ENCODE measurements at places on chromosomes 12 and 14.
A peak's percentile ranks its signal among the peaks of the same experiment; 100 is the strongest.

DNA sequence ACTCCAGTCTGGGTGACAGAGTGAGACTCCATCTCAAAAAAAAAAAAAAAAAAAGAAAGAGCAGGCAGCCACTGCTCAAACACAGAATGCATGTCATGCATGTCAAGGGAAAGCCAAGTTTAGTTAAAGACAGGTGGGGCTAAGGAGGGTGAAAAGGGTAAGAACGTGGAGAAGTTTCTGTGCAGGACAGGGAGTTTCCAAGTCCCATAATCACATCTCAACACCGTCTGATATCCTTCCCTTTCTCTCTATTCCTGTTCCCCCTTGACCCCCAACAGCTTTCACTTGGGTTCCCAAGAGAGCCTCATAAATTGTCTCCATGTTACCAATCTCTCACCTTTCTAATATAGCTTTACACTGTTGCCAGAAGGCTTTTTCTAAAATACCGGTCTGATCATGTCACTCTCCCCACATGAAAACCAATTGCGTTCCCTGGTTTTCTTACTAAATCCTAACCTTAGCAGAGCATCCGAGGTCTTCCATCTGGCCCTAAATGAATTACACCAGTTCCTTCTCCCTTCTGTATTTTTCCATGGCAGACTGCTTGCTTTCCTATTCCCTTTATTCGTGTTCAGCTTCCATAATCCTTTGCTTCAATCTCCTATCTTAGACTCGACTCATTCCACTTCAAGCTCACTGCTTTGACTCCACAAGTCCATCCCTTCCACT, 37.0 kb downstream of the LIMA1 start:
- DNase-seq: no peak

DNA sequence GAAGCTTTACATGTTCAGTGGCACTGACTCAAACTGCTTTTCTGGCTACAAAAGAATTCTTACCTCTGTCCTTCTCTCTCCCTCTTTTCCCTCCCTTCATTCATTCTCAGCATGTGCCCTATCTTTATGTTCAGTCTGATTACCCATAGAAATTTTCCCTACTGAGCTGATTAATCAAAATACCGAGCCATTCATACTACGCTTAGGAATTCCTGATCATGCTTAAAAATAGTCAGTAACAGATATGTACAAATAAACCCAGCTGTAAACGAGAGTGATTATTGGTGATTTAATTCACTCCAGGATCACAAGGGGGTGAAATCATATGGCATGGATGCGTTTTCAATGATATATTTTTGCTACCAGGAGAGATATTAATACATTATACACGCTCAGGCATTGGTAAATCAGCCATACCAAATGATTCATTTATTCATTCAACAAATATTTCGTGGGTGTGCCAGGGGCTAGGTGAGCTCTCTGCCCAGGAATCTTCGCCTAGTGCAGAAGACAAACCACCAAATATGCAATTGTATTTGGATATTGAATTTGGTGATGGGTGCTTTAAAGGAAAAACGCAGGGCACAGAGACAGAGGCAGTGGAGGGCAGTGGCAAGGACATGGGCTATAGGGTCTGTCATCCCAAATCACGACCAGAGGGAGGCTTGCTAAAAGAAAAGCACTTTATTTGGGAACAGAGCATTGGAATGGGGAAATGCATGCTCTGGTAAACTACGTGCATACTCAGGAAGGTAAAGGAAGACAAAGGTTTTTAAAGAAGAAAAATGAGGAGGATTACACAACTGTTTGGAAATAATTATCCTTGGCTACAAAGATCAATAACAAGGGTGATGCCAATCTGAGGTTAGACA, 13.9 kb upstream of the VRK1 start:
- no peak for DNase-seq

DNA sequence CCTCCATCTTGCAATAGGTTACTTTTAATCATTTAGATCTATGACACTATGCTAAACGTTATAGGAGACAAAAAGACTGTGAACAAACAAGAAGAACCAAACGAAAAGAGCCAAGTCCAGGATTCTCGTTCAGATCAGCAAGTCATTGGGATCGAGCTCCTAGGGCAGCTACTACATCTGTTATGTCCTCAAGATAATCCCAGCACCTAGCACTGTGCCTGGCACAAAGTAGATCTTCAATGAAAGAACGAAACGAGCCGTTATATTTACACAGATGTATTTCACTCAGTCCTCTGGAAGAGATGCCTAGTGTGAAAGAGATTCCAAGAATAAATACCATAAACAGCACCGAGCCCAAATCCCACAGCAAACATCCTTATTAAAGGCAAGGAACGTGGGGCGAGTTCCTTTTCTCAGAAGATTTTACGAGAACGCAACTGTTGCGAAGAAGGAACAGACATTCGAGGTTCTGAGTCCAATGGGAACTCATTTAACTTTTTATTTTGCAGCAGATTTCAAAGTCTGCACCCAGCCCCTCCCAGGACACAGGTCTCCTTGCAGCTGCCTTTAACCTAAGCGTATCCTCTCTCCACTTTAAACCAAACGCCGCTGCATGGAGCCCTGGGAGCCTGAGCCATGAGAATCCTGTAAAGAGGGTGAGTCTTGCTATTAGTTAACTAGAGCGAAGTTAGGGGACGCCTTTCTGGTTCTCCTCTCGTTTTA, 544 bp upstream of the TDP1 start:
- no peak for DNase-seq

GRCh38 chr12:40325349-40325960, 100.7 kb downstream of the LRRK2 start:
- DNase-seq: no peak

DNA sequence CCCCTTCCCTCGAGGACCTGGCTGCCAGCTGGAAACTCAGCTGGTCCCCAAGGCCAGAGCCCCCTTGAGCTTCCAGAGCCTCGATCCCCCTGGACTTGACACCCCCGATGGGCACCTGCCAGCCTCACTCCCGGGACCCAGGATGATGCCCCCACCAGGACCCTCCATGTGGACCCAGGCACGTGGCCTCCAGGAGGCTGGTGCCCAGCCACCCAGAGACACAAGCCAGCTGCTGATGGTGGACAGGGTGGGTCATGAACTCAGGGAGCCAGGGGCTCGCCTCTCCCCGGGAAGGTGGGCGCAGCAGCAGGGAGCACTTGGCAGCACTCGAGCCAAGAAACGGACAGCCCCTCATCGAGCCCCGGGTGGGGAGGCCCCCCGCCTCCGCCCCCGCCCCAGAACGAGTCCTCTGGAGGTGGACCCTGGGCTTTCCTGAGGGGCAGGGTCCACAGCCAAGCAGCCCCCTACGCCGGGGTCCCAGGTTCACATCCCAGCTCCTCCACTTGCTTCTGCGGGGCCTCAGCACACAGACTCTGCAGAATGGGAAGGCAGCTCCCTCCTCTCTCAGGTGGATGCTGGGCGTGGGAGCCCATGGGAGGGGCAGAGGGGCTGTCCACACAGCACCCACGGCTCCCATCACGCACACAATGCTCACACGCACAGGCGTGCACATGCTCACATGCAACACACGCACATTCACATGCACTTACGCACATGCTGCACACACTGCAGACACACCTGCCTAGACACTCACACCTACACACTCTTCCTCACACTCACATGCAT, 12.1 kb downstream of the C14orf180 start:
- peak; percentile 19 for DNase-seq

DNA sequence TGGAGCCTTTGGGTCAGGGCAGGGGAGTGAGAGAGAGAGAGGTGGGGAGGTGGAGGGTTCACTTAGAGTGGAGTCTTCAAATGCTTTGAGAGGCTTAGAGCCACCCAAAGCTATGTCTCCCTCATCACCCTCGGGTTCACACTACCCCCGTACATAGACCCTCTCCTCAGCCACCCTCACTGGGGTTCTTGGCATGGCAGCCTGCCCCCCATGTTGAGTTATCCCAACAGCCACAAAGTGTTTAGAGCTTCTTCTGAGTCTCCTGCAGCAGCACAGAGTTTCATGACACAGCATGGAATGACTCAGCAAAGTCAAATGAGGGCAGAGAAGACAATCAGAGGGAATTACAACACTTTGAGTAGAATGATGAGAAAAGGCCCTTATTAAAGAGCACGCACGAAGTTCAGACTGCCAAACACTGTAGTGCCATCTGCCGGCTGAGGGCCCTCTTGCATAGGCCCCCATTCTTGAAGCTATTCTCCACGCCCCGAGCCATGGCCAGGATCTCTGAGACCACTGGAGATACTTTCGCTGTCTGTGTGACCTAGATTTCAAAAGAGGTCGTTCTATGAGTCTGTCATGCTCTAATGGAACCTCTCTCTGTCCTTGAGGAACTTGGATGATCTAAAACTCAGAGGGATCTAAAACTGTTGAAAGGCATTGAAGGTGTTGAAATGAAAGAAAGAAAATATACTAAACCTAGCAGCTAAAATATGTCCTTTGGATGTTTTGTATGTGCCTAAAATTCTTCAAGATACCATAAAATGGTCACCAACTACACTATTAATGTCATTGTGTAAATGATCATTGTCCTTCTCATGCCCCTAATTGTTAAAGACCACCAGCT, 221.9 kb downstream of the PELI2 start:
- DNase-seq: peak; percentile 70

DNA sequence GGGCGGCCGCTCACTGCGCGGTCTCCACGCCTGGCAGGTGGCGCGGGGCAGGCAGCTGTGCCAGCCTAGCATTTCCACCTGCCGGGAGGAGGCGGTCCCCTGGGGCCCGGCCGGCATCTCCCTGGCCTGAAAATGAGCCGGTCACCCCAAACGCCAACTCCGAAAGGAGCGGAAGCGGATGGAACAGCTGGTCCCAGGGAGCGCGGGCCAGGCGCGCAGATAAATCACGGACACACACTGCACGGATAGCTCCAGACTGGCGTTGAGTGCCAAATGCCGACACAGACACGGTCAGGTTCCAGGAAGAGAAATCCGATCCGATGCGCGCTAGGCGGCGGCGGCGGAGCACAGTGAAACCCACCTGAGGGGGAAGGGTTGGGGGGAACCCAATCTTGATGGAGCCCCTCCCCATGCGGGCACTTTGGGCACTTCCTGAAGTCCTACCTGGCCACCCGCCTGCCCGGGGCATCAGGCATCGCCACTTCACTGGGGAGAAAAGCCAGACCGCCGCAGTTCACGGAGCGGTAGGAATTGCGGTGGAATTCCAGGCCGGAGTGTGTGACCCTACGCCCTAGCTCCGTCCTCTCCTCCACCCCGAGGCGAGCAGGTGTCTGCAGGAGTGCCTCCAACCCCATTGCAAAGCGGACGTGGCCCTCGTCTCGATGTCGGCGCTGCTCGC, 624 bp upstream of the PLEKHD1 start:
- DNase-seq: no peak

DNA sequence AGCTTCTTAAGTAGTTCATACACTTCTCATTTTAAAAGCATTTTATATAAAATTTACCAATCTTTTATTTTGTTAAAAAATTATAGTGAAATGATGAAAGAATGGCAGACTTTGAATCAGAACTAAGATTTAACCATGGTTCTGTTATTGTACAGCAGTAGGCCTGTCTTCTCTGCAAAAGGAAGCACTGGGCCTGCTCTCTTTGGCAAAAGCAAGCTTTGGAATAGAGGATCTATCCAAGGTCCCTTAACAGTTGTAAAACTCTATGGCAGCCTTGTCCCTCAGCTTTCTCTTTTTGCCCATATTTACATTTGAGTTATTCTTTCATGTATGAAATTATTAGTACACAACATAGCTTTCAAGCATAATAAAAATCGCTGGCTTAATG, 82.8 kb downstream of the PLEKHG7 start:
- no peak for DNase-seq

DNA sequence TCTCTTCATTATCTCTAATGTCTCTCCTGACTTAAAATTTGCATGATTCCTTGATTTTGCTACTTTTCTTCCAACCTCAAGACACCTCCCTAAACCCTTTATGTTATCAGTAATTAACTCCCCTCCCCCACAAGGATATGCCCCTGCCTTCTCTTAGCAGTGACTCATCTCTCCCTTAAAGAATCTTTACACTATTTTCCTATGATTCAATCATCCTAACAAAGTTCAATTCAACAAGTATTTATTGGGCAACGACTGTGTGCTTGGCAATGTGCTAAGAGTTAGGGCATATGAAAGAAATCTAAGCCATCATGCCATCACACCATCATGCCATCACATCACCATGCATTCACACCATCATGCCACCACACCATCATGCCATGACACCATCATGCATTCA, 80.1 kb downstream of the ANO2 start:
- DNase-seq: no peak

DNA sequence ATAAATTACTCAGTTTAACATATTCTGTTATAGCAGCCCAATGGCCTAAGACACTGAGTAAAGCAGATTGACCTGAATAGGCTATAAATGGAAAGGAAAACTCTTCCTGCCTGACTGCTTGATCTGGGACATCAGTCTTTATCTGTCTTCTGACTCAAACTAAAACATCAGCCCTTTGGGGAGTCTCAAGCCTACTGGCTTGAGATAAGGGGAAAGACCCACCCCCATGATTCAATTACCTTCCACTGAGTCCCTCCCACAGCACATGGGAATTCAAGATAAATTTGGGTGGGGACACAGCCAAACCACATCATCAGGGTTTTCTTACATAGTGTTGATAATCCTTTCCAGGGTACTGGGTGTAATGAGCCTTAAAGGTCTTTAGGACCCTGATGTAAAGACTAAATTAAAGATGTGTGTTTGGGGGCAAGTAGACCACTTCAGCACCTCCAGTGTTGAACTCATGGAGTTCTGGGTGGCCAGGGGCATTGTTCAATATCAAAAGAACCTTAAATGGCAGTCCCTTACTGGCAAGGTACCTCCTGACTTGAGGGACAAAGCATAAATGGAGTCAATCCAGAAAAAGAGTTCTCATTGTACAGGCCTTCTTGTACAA, 67.8 kb downstream of the TSHR start:
- DNase-seq: no peak

- no peak for DNase-seq
These were observed 11.4 kb downstream of the MMP14 start for GRCh38 chr14:22847661-22848341.

- DNase-seq: no peak
These were observed 24.4 kb downstream of the SSPN start for GRCh38 chr12:26219736-26220135.

GRCh38 chr12:67804168-67804567, 155.6 kb downstream of the DYRK2 start:
- DNase-seq: no peak

DNA sequence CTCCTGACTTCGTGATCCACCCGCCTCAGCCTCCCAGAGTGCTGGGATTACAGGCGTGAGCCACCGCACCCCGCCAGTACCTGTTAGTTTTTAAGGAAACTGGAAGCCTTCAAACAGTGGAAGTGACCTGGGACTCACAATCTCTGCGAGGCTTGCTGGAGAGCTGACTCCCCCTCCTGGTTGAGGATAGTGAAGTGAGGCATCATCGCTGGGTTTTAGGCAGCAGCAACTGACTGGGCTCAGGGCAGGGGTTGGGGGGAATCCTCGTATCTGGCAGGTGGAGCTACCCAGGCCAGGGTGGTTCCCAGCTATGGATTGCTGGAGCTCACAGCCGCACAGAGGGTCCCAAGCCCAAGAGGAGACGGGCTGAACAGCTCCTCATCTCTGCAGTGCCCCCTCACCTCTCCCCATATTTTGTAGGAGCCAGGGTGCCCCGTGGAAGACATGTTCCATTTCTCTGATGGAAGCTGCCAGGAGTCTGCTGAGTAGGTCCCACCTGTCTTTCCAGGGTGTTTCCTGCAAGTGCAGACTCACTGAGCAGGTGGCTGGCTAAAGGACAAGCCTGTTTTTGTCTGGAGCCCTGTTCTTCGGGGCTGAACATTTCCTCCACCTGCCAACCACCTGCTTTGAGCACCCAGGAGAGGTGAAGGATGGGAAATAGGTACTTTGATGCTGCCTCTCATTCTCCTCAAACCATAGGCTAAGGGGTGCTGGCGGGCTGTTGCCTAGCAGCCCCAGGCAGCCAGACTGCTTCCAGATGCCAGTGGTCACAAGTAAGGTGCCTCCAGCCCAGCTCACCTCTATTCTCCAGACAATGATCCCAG, 3.1 kb downstream of the AVIL start:
- no peak for DNase-seq
